ENCODE measurements at places on chromosomes 4 and X. TPM values are rescaled to one million over a fixed set of nuclear protein-coding genes. Genes with fewer than 3 reads are reported as not detected.

KLHL5 gene
- 41.7 TPM for total RNA-seq

SRPX gene
- total RNA-seq: 50.5 TPM

VSIG4 gene
- total RNA-seq: 10.9 TPM

SASH3 gene
- total RNA-seq: 1.4 TPM

ADD1 gene
- total RNA-seq: 304 TPM

AFAP1 gene
- total RNA-seq: 57.6 TPM

PTPN13 gene
- total RNA-seq: 248 TPM

CDX4 gene
- total RNA-seq: not detected

BST1 gene
- total RNA-seq: 4.9 TPM

SULT1B1 gene
- total RNA-seq: 2.5 TPM

C4orf46 gene
- 42.1 TPM for total RNA-seq

OTC gene
- not detected for total RNA-seq

PAK3 gene
- 31.3 TPM for total RNA-seq

SPON2 gene
- 69.1 TPM for total RNA-seq

DGAT2L6 gene
- total RNA-seq: not detected

SMIM31 gene
- 0.11 TPM for total RNA-seq

CBLL2 gene
- not detected for total RNA-seq

FATE1 gene
- not detected for total RNA-seq

GPRASP2 gene
- total RNA-seq: 78.6 TPM

COL25A1 gene
- 65.3 TPM for total RNA-seq

TMPRSS11A gene
- total RNA-seq: 0.33 TPM

FAM133A gene
- total RNA-seq: 1.4 TPM

GLRA2 gene
- total RNA-seq: 13.6 TPM

DNAAF6 gene
- total RNA-seq: not detected

GPR34 gene
- total RNA-seq: 4.3 TPM

HAND2 gene
- 0.33 TPM for total RNA-seq

EDNRA gene
- 47.0 TPM for total RNA-seq

RENBP gene
- total RNA-seq: 10.0 TPM

MRPL1 gene
- 37.5 TPM for total RNA-seq

ZNF280C gene
- total RNA-seq: 9.8 TPM

FGF5 gene
- total RNA-seq: 0.16 TPM

UGT2B11 gene
- not detected for total RNA-seq

TMEM154 gene
- 1.6 TPM for total RNA-seq

FGFBP1 gene
- 0.71 TPM for total RNA-seq

MAGIX gene
- total RNA-seq: 6.5 TPM

STPG2 gene
- 1.2 TPM for total RNA-seq

STARD8 gene
- total RNA-seq: 10.2 TPM

APLN gene
- total RNA-seq: 2.8 TPM

FAM9B gene
- not detected for total RNA-seq

HERC5 gene
- total RNA-seq: 4.2 TPM

USP11 gene
- 142 TPM for total RNA-seq

HHIP gene
- total RNA-seq: 33.3 TPM

MMRN1 gene
- 23.6 TPM for total RNA-seq

RAI2 gene
- 3.8 TPM for total RNA-seq

CT83 gene
- not detected for total RNA-seq

MED14 gene
- total RNA-seq: 56.8 TPM

LRIT3 gene
- 5.2 TPM for total RNA-seq

CCSER1 gene
- 85.6 TPM for total RNA-seq

MAP3K15 gene
- total RNA-seq: 0.49 TPM

GPR143 gene
- total RNA-seq: 11.9 TPM

SH3D19 gene
- 59.9 TPM for total RNA-seq

RTL3 gene
- 0.16 TPM for total RNA-seq

SCLT1 gene
- 41.4 TPM for total RNA-seq

RRAGB gene
- 34.3 TPM for total RNA-seq

PCDH10 gene
- total RNA-seq: 19.4 TPM

RBMXL3 gene
- not detected for total RNA-seq

All from camera-type eye (tissue), 1 donor.